ENCODE measurements at places on chromosomes 13 and 19.

DNA sequence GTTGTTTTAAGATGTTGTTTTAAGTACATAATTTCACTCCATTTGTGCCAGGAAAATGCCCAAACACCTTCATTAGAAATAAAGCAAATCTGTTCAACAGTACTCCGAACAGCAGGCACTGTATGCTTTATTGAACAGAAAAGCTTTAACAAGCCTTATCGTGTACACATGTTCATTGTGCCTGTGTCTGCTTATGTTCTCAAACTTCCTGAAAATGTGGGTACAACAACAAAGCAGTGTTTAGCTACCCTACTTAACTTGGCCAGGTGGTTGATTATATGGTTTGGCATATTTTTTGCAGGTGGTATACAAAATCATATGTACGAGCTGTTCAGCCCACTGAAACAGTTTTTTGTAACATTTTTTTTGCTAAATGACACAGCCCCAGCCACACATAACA is 718.0 kb downstream of the DACH1 start:
- DNase-seq, result no peak

GRCh38 chr13:46401432-46401831 is 14.4 kb upstream of the RUBCNL start:
- DNase-seq, result no peak

DNA sequence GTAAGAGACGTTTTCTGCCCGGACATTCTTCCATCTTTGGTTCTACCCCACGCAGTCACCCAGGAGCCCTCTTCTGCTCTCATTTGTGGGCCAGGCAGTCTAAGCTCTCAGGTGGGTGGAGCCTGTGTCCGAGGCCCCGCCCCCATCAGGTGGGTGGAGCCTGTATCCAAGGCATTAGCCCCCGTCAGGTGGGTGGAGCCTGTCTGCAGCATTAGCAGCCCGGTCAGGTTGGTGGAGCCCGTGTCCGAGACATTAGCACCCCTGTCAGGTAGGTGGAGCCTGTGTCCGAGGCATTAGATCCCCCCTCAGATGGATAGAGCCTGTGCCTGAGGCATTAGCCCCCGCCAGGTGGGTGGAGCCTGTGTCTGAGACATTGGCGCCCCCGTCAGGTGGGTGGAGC is 45.5 kb upstream of the C13orf46 start:
- DNase-seq, result no peak

DNA sequence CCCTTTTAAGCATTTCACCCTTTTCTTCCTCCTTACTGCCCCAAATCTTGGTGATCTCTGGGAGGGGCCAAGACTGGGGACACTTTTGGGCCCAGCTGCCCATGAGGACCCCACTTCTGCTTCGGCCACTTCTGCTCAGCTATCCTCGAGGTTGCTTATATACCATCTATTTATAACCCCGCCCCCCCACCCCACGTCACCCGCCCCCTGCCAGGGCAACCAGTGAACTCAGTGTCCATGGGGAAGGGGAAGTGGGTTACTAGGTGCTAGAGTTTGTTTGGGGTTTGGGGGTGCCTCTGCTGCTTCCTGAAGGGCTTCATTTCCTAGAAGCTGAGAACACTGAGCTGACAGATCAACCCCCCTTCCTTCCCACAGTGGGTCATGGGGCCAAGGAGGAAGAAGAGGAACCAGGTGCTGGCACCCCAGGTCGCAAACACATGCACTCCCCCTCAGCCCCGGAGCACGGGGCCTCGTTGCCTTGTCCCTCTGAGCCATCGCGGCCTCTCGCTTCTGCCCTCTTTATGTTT is 6.1 kb upstream of the ADGRE5 start:
- DNase-seq, result no peak

- DNase-seq, result no peak
Observed at GRCh38 chr13:29852472-29853054, 2.1 kb upstream of the UBL3 start.

DNA sequence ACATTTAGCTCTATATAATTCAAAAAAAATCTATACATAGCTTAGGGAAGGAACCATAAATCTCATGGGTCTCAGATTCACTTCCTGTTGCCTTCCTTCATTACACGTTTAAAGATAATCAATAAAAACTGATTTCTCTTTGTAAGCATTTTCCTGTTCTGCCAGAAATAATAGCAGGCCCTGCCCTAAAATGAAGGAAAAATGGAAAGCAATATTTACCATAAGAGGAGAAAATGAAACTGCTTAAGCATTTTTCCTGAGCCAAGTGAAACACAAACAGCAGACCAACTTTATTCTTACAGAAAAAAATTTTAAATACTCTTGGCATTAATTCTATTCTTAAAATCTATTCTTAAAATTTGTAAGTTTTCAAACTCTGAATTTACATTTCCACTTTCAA is 4.0 kb downstream of the LHFPL6 start:
- no peak for DNase-seq

DNA sequence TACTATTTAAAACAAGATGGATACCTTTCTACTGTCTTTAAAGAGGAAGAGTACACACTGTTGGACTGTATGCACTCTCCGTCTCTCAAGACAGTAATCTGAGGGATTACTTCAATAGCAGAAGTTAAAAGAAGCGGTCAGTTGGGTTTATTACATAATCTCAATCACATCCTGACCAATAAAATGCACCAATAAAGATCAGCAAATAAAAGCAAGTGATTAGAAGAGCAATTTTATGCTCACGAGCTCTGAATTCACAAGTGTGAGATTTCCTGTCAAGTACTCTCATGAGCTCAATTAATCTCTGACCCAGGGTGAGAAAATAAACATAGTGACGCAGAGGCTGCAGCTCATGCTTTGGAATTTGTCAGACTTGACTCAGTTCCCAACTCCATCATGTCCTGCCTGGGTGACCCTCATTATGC is 12.2 kb downstream of the ABCC4 start:
- DNase-seq, result no peak

- DNase-seq, result no peak
Observed at GRCh38 chr13:113534236-113534860, 43.8 kb upstream of the DCUN1D2 start.

DNA sequence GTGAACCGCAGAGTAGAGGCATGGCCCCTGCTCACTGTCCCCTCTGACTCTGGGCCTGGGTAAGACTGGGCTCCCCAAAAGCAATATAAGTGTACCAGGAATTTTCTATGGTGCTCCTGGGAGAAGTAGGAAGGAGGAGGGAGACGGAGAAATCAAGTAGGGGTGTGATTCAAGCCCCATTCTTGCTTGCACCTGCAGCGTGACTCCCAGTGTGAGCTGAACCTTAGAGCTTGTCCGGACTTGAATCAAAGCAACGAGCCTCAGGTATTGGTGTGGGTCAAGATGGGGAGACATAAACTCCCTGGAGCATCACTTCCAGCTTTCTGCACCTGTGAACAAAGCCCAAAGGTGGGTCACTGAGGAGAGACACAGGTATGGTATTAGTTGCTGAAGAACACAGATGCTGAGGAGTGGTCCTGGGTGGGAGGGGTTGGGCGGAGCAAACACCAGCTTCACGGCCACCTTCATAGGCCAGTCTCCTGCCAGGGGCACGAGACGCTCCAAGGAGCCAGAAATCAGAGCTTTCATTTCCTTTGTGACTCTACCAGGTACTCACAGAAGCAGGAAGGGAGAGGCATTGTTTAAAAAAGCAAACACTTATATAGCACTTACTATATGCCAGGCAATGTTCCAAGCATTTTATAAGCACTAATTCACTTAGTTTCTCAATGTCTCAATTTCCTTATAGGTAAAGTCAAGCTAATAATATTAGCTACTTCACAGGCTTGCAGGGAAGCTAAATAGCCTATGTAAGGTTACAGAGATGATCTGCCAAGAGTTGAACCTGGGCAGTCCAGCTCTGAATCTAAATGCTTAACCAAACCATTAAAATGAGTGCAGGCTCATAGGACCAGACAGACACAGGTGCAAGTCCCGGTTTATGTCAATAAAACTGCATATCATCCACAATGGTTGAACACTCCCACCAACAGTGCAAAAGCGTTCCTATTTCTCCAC is 775.3 kb downstream of the UQCRFS1 start:
- DNase-seq, result no peak

- DNase-seq, result no peak
Observed at GRCh38 chr13:72864142-72865011, 82.4 kb downstream of the PIBF1 start.

DNA sequence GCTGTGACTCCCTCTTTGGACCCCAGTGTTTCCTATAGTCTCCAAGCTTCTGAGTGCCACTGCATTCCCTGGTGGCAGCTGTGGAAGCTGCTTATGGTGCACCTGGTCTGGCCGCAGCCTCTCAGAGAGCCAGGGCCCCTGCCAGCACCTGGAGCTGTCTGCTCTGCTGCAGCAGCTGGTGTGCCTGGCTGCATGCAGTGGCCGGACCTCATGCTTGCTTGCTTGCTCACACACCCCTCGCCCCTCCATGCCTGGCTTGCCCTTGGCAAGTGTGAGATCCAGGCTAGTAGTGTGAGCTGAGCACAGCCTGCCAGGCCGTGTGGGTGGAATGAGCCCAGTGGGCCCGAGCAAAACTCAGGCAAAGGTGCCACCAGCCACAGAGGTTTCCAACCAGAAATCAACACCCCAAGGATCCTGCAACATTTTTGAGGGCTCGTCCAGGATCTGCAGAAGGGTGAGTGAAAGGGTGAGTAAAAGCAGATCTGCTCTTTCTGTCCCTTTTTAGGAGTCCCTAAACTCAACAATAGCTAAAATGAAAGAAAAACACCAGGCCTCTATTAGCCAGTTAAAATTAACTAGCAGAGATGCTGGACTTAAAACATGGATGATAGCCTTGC is 7.6 kb upstream of the MLLT1 start:
- no peak for DNase-seq

GRCh38 chr19:53772943-53773342 is 51.2 kb downstream of the NLRP12 start:
- DNase-seq, result peak; percentile 2

DNA sequence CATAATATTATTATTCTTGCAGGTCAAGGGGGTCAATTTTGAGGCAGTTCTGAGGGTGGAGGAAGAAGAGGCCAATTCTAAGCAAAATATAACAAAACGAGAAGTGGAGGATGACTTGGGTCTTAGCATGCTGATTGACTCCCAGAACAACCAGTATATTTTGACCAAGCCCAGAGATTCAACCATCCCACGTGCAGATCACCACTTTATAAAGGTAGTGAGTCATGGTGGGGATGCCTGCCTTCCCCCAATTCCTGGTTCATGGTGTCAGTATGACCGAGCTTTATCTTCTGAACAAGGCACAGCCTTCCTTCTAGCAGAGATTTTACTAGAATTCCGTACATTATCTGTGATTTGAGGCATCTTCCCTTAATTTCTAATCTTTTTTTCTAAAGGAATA is 9.4 kb upstream of the DCUN1D2 start:
- no peak for DNase-seq

DNA sequence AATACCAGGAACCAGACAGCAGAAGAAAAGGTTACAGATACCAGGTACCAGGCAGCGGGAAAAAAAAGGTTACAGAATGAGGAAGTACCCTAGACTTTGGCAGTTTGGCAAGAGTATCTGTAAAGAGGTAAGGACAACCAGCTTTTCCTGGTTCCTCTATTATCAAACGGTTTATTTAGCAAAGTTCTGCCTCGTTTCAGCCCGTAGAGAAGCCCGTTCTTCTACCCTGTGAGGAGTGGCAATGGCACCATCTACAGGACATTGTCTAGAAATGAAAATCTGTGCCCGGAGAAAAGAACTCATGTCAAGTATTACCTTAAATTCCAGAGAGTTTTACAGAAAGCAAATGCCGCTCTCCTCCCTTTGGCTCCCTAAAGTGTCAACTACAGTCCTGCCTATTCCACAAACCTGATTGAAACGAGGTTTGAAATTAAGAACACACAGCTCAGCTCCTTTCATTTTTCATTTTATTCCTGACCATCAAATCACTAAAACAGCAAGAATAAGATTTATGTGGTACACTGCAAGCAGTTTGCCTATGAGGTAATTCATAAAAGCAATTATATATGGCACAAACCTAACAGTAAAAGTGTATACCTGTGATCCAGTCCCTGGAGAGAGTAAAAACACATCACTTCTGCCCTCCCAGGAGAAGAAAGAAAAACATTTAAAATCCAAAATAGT is 226.3 kb downstream of the SLC7A1 start:
- no peak for DNase-seq

DNA sequence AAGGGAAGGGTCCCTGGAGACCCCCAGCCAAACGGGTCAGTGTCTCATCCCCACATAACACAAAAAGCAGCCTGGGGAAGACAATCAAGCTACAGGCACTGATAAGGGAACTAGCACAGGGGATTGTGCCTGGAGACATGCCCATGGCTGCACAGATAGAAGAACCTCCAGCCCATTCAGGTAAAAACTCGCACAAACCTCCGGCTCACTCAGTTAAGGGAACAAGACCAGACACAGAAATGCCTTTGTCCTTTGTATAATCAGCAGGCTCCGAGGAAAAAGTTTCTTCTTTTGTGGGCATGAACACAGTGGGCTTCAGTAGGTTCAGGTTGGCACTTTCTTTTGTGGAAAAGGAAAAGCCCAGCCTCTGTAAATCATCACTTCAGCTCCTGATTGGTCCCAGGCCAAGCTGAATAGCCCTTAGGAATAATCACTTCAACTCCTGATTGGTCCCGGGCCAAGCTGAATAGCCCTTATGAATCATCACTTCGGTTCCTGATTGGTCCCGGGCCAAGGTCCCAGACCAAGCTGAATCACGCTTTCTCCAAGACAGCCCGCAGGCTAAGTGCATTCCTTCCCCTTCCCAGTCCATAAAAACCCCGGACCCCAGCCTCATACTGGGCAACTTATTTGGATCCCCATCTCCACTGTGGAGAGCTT is 5.0 kb upstream of the ZNF230 start:
- DNase-seq, result no peak

- DNase-seq, result no peak
Observed at GRCh38 chr19:58434217-58434616, 5.7 kb downstream of the ZNF132 start.

- DNase-seq, result no peak
Observed at GRCh38 chr19:54137699-54138488, at the start of gene CNOT3. TSS of gene CNOT3 (plus strand) at chr19:54137762. CDS start at chr19:54142979, 5,217 bp downstream.

DNA sequence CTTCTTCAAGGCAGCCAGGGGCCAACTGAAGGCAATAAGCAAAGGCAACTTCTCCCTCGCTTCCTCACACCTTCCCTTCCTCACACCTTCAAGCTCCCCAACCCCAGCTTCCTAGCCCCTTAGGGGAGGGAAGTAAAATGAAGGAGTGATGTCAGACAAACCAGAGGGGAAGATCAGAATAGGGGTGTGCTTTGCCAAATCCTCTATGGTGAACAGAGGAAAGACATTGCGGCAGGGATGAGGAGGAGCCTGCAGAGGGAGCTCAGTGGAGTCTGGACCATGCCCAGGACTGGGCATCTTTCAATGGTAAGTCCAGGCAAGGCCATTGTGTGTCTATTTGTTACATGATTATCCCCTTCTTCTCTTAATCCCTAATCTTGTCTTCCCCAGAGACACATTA is 164.0 kb downstream of the TSHZ3 start:
- DNase-seq, result no peak

DNA sequence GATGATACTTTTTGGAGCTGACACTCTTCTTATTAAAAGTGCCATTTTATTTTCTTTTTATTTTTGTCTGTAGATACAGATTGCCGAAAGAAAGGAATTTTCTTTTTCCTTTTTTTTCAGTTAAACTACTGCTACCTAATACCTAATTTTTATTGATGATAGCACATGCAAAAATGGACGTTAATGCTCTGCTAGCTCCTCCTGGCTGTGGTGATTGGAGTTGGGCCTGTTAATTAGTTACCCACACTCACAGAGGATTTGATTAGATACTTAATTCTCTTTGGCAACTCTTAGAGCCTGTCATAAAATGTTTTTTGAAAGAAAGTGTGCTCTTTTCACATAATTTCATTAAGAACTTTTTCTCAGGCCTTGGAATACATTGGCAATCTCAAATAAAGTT is 366.8 kb downstream of the DCT start:
- no peak for DNase-seq

Measured in stimulated activated CD8-positive, alpha-beta memory T cell treated with anti-CD3 and anti-CD28 coated beads, Interleukin-4, amount 100 ng/mL, for 1 hour (primary cell).